Bladder microvascular endothelial cell (primary cell): ENCODE measurements at places on chromosomes 5 and 9. TPM values are rescaled to one million over a fixed set of nuclear protein-coding genes. Genes with fewer than 3 reads are reported as not detected.

Gene PITX1
- total RNA-seq: not detected in 2 replicates

Gene RNF208
- 0.16 and 0.31 TPM in 2 replicates for total RNA-seq

Gene GLT6D1
- total RNA-seq: not detected in 2 replicates

Gene ZNF618
- 6.2 and 23.3 TPM in 2 replicates for total RNA-seq
